Inflammatory macrophage treated with lipopolysaccharide for 1 hour (primary cell): ENCODE measurements at places on chromosomes 4 and X.

GRCh38 chrX:81414630-81415029 lies 212.7 kb downstream of the SH3BGRL start:
- no peak for DNase-seq

- no peak for DNase-seq
These were observed 157.9 kb downstream of the DCAF12L1 start for GRCh38 chrX:126394681-126395080.

DNA sequence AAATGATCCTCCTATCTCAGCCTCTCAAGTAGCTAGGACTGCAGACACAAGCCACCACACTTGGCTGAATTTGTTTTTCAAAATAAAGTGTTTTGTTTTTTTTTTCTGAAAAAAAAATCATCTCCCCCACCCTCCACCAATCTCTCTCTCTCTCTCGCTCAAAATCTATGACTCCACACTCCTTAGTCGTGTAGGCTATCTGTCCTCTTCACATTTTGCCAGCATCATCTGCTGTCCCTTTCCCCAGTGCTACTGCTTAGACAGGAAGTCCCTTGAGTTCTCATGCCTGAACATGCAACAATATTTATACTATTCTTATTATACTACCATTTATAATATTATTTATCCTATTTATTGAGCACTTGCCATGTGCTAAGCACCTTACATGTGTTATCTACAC lies 80.7 kb upstream of the TMEM164 start:
- no peak for DNase-seq

- no peak for DNase-seq
These were observed 11.8 kb downstream of the RASL11B start for GRCh38 chr4:52873861-52874343.

DNA sequence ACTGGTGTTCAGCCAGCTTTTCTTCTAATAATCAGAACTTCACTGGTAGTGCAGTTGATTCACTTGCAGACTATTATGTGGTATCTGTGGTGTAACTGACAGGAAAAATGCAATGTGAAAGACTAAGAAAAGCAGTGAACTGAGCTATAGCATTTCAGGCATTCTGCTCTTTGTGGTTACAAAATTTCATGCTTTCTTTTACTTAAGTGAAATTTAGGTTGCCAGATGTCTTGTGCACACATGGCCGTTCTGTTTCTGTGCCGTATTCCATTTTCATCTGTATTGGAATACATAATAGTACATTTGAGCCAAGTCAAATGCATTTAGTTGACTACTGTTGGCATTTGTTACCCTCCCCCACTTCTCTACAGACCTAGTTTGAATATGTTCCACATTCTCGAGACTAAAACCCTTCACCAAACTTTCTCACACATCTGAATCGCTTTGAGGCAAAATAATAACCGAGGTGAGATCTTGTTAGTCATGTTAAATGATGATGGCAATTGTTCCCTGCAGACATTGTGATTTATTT lies 8.2 kb downstream of the RTL3 start:
- DNase-seq: no peak

DNA sequence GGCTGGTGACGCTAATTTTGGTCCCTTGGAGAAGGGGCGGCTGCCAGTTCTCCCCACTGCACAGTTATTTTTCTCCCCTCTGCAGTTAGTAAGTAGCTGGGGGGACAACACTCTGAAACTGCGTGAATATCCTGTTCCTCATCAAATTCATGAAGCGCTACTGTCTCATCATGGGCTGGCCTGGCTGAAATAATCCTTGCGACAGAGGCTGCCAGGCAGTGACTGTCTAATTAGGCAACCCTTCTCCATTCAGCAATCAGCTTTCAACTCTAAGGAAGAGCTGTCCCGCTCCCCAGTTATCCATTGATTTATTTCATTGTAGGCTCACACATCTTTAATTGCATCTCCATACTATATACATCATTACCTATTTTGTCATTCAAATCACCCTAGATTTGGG lies 8.2 kb downstream of the SH3TC1 start:
- peak; percentile 86 for DNase-seq

DNA sequence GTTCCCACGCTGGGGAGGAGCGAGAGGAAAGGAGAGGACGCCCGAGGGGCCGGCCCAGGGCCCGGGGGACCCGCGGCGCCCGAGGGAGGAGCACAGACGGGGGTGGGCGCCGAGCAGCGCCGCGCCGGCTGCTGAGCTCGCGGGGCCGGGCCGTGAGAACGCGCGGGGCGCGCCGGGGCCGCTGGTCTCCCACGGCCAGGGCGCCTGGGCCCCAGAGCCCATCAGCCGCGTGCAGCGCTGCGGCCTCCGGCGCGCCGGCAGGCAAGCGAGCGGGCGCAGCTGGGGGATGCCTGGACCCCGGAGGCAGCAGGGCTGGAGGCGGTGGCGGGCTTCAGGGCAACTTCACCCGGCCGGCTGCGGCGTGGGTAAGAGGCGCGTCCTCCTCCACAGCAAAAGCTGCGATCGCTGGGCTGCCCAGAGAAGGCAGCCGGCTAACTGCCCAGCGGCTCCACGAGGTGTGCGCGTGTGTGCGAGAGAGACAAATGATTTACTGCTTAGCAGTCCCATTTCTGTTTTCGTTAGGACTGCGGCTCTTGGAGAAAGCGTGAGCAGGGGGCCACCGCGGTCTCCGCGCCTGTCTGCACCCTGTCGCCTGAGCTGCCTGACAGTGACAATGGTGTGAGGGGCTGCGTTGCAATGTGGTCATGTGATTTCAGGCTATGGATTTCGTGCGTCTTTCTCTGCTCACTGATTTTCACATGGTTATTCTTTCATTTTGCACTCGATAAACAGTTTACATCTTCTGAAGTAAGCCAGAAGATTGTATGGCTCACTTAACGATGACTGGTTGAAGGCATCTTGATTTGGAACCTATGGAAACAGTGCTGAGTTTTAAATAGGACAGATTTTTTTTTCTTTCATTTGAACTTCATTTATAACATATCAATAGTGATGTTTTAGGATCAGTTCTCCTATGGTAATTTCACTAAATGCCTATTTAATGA lies 1.2 kb downstream of the GUCY1A1 start:
- no peak for DNase-seq

DNA sequence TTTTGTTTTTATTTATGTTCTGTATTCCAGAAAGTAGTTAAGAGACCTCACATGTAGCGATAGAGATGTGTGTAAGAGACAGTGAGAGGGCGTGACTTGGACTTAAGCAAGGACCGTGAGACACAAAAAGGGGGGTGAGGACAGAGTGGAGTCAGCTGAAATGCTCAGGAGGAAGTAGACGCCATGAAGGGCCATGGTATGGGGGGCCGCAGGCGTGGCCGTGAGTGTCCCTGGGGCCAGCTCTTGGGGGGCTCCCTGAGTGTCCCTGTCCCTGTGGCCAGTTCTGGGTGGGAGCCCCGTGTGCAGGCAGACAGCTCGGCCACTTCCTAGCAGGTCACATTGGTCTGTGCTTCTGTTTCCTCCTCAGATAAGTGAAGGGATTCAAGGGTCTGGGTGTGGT lies 23.0 kb upstream of the MSANTD1 start:
- peak; percentile 77 for DNase-seq

GRCh38 chr4:103720661-103721060 lies 876 bp upstream of the TACR3 start:
- no peak for DNase-seq

GRCh38 chrX:40303256-40304077 lies 205.7 kb upstream of the BCOR start:
- DNase-seq: peak; percentile 28

DNA sequence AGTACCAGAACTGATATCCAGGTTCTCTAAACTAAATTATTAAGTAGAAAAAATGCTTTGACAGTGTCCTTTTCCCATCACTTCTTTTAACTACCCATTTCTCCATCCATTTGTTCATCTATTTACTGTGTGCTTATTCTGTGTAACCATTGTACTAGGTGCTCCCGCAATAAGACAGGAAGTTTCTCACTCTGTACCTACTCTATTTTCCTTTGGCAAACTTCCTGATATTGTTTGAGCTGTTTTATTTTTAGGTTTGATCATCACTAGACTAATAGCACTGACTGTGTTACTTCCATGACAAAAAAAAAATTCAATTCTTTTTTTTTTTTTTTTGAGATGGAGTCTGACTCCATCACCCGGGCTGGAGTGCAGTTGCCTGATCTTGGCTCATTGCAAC lies 102.5 kb upstream of the CASK start:
- DNase-seq: no peak

DNA sequence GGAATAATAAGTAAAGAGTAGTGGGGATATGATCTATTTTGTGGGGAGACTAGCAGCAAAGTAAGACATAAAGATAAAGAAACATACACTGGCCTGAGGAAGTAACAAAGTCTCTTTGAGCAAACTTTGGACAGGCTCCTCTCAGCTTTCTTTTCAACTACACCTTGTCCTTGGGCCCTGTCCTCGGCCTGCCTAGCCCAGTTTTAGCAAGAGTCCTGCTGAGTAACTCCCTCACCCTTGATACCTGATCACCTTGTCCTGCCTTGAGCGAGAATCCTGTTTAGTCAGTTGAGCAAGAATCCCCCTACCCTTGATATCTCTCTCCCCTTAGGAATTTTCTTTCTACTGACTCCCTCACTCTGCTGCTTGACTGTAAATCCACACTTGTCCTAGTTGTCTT lies 11.5 kb downstream of the HNRNPH2 start:
- DNase-seq: no peak

GRCh38 chr4:172177382-172177781 lies 364.2 kb downstream of the GALNTL6 start:
- no peak for DNase-seq

GRCh38 chr4:58048491-58048890 lies 938.3 kb upstream of the IGFBP7 start:
- DNase-seq: no peak

GRCh38 chr4:97593248-97593647 lies 550.0 kb downstream of the STPG2 start:
- DNase-seq: no peak

GRCh38 chr4:74156521-74156920 lies 1.4 kb upstream of the MTHFD2L start:
- no peak for DNase-seq

DNA sequence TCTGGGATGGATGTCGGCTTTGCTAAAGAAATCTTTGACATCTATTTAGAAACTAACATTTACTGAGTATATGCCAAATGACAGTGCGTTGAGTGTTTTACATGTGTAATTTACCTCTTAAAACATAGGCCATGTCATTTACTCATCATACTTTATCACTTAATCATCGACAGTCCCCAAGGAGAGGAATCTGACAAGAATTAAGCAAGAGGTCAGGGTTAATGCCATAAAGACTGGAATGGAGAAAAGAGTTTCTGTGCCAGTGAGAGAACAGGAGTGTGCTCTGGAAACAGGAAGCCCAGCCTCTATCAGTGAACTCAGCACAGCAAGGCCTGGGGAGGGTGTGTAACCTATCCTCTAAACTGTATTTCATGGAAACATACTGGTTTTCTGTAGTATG lies 28.0 kb upstream of the AMOT start:
- DNase-seq: no peak

DNA sequence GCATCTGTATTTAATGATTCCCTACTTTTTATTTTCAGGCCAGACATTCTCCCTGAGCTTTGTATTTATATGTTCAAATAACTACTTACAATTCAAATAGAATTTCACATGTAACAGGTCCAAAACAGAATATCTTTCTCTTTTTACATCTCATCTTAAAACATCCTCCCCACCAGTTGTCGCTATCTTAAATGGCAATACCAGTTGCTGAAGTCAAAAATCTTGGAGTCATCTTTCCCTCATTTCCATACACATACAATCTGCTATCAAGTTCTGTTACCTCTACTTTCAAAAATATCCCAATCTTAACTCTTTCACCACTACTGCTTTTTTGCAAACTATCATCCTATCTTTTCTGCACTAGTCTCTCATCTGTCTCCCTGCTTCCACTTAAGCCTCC lies 330.5 kb downstream of the STPG2 start:
- no peak for DNase-seq

DNA sequence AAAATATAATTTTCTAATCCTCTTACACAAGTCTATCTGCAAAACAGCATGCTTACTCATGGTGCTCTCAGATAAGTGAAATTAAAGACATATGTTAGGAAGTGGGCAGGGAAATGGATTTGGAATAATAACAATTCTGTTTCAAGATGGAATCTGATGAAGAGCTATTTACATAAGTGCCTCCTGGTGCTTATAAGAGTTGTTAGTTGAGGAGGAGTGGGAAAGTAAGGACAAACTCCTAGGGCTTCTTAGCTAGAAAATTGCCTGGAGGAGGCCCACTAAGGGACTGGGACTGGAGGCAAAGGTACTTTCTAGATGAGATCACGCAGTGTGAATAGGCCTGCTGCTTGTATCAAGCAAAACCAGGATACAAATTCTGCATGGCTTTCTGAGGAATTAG lies 939.8 kb downstream of the GLUD2 start:
- no peak for DNase-seq

- DNase-seq: no peak
These were observed 296.2 kb downstream of the INPP4B start for GRCh38 chr4:142549726-142550463.

GRCh38 chr4:25839687-25840086 lies 23.1 kb downstream of the SEL1L3 start:
- no peak for DNase-seq

DNA sequence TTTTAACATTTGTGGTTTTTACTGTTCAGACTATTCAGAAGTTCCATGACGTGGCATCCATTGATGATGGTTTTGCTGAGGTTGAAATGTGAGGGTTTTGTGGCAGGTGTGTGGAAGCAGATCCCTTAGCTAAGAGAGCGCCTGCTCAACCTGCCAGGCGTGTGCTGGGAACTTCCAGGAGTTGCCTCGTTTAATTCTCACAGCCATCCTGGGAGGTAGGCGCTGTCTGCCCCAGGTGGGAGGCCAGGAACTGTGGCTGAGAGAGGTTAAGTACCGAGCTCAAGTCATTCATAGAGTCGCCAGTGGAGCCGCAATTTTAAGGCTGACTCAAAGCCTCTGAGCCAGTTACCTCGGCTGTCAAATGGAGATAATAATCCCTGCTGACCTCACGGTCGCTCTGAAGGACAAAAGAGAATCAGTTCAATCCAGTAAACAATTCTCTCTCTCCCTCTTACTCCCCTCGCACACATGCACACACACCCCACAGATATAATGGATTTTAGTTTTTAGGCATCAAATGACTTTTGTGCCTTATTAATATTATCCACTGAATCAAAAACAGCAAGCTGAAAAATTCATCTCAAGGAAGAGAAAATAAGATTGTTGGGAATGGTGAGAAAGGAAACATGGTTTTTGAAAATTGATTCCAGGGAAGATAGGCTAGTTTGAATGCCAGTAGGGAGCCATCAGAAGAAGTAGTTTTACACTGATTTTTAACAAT lies 171.3 kb downstream of the PTTG2 start:
- DNase-seq: no peak

DNA sequence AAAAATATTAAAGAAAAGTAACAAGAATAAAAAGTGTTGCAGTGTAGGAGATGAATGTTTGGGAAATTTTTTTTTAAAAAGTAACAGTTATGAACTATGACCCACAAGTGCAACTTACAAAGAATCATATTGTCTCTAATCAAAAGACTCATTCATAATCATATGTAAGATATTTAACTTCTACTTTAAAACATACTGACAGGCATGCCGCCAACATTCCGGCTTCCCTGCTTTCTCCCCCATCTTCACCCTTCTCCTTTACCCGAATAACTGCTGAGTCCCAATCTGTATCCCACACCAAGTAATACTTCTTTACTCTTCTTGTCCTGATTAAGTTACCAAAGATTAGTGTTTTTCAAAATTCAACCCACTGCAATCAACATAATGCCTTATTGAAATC lies 598.8 kb upstream of the FRG1 start:
- no peak for DNase-seq

GRCh38 chr4:98377559-98377958 lies 116.4 kb downstream of the RAP1GDS1 start:
- DNase-seq: peak; percentile 52
